ENCODE measurements at places on chromosomes 6 and 20. TPM values are rescaled to one million over a fixed set of nuclear protein-coding genes. Genes with fewer than 3 reads are reported as not detected.

GRCh38 chr6:10276660-10277287, 138.1 kb downstream of the TFAP2A start:
- no peak for DNase-seq

GRCh38 chr6:3884007-3884745, 35.0 kb downstream of the FAM50B start:
- no peak for DNase-seq

DNA sequence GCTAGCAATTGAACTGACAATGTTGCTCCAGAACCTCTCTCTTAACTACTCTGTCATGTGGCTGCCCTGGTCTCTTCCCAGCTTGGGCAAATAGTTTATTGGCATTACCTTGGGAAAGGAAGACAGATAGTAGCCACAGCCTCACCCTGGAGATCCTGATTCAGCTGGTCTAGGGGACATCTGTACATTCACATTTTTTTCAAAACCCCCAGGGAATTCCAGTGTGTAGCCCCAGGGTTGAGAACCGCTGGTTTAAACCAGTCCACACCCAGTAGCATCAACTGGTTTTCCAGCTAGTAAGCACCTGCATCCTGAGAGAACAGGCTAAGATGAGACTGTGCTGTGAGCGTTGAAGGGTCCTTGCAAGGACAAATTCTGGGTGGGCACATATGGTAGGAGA, 9.6 kb downstream of the SCUBE3 start:
- no peak for DNase-seq

GRCh38 chr20:41029150-41029901, 704 bp downstream of the TOP1 start:
- peak; percentile 59 for DNase-seq

EBF4 gene
- 0.98 TPM for total RNA-seq

DNA sequence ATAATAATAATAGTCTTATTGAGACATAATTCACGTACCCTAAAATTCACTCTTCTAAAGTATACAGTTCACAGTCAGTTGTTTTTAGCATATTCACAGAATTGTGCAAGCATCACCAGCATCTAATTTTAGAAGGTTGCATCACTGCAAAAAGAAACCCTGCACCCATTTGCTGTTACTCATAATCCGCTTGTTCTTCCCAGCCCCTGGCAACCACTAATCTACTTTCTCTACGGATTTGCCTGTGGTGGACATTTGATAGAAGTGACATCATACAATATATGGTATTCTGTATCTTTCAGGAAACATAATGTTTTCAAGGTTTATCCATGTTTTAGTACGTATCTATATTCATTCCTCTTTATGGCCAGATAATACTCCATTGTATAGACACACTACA, 41.5 kb upstream of the FAM184A start:
- DNase-seq = no peak

DNA sequence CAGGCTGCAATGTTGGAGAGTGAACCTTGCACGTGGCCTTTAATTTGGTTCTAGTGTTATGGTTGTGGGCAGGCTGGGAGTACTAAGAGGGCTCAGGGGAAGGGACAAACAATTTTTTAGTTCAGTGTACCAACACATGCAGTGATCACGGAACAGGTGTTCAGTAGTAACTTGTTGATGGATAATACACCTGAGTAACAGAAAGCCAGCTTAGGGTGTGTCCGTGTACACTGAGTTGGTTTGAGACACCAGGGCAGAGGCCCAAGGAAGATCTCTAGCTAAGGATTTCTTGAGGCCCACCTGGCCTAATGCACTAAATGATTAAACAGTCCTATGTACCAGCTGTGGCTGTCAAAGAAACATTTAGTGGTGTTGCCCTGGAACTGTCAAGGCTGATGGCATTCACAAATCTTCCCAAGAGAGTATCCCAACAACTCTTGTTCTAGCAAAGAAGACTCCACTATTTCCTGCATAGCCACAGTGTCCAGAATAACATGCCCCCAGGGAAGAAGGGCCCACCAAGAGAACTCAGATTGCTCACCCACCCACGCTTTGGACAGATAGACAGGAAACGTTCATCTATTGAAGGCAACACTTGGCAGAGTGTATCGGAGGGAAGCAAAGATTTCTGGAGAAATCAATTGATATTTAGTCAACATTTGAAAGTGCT, 60.0 kb downstream of the CD83 start:
- no peak for DNase-seq

GRCh38 chr6:159268511-159268910, 99.3 kb downstream of the FNDC1 start:
- DNase-seq = no peak

DNA sequence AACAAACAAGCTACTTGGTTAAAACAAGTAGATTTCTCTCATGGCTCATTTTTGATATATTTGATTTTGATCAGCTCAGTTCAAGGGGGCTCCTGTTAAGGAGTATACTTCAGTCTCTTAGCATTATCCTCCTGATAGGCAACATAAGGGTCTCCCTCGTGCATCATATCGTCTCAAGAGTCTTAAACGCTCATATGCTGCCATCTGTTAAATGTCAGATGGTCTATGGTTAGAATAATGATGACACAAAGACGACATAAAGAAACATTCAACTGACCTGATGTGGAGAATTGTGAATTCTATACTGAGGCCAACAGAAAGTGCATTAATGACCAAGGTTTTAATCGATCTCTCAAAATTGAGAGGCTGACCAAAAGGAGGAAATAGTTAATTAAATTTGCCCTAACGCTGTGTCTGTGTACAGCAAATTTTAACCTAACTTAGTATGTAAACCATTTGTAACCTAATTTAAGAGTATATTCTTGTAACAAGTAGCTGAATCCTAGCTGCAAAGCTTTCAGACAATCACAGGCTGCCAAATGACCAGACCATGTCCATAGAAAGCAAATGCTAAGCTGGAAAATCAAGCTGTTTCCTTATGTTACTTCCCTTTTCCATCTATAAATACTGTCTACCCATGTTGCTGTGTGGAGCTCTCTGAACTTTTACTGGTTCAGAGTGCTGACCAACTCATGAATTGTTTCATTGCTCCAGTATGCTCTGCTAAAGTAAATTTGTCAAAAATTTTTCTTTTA, 1688.5 kb downstream of the GRIK2 start:
- no peak for DNase-seq

GRCh38 chr20:35173576-35174192, 1.8 kb downstream of the PROCR start:
- no peak for DNase-seq

- DNase-seq = no peak
Measured at GRCh38 chr20:51650685-51651134, 108.2 kb upstream of the NFATC2 start.

CTCFL gene
- not detected for total RNA-seq

DNA sequence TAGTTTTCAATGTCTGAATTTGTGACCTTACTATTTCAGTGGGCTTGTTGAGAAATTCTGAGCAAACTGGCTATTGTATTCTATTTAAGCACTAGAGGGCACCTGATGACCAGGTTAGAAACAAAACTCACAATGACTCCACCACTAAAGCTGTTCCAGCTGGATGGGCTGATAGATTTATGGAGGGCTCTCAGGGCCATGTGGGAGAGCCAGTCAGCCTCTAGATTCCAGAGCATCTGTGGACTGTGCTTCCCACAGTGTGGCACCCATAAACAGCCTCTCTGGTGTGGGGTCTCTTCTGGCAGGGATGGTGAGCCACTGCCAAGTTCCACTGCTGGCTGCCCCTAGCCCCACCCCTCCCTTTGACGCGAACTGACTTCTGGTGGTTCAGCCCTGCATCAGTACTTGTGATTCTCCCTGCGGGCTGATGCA, 29.2 kb downstream of the C6orf58 start:
- no peak for DNase-seq

GRCh38 chr20:63471981-63472831, at the start of gene KCNQ2:
KCNQ2 (minus strand) TSS chr20:63472655; CDS start chr20:63472463, 192 bp downstream.
- DNase-seq = no peak

IYD gene
- total RNA-seq = not detected

BMP7 gene
- not detected for total RNA-seq

TRIM40 gene
- total RNA-seq = not detected

DNA sequence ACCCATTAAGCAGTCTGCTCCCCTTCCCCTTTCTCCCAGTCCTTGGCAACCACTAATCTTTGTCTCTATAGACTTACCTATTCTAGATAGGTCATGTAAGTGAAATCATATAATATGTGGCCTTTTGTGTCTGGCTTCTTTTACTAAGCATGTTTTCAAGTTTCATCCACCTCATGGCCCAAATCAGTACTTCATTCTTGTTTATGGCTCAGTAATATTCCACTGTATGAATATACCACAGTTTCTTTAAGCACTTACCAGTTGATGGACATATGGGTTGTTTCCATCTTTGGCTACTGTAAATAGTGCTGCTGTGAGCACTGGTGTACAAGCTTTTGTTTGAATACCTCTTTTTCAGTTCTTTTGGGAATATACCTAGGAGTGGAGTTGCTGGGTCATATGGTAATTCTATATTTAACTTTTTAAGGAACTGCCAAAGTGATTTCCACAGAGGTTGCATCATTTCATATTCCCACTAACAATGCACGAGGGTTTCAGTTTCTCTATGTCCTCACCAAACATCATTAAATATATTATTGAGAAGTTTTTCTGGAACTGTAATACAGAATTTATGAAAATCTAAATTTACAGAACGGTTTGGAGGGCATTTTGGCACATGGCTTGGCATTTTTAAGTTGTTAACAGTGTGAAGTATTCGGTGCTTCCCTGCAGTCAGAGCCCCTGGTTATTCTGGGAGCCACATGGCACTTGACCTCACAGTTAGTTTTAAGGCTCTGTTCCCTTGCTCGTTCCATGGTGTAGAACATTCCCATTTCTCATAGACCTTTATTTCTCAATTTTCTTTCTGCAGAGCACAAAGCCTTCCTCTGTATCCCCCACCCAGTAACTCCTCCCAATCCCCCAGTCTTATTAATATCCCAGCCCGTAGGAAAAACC, 27.0 kb upstream of the DTNBP1 start:
- DNase-seq = no peak

- DNase-seq = no peak
Measured at GRCh38 chr6:13507306-13507860, 20.0 kb upstream of the GFOD1 start.

RHAG gene
- not detected for total RNA-seq

TRIM39 gene
- total RNA-seq = 29.2 TPM

OXT gene
- 0.47 TPM for total RNA-seq

Data from activated naive CD8-positive, alpha-beta T cell treated with anti-CD3 and anti-CD28 coated beads for 36 hours (primary cell).